ENCODE measurements at places on chromosomes 2 and 18.

DNA sequence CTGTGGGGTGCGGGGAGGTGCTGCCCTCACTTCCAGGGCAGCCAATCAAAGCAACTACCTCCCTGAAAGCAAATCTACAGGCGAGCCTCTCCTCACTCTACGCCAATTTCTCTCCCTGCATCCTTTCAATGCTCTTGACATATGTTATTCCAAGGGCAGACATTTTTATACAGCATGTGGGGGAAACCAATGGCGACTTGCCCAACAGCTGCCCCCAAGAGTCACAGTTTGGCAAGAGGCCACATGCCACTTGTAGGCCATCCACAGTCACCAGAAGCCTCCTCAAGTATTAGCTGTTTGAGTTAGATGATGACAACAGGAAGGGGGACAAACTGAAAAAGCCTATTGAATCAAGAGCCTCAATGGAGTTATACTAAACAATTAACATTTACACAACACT, 114.6 kb downstream of the MYO5B start:
- DNase-seq = no peak

DNA sequence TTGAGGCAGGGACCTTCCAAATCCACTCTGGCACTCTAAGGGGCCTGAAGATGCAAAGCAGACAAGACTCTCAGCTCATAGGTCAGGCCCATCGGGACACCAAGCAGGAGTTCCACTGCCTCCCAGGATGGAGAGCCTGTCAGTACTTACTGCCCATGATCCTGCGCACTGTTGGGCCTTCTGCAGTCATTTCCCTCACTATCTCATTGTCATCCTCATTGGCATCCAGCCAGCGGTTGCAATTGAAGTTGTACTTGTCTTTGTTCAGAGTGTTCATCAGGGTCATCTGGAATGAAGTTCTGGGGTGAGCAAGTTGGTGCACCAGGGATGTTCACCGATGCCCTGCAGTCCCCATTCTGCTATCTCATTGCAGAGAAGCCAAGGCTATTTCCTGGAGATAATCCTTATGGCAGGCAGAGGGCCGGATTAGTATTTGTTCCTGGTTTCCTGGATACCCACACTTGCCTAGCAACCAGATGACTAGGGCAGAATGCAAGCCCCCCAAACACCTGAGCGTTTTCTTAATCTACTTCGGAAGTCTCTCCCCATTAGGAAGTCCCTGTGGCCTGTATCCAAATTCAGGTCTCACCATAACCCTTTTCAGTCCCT, 65.1 kb downstream of the LOXHD1 start:
- DNase-seq = no peak

DNA sequence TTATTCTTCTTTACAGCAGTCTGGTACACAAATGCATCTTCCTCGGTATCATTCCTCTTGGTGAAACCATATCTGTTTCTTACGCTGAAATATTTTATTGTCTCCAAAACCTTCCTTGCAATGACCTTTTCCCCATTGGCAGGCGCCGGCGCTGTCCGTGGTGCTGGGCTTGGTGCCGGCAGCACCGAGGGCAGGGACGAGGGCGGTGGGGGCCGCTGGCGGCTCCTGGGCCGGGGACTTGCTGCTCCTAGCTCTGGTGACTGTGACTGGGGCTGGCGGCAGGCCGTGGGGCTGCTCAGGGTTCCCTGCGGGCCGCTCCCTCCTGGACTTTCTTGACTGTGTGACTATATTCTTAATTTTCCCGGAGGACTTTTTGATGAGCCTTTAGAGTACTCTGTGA, 72.5 kb downstream of the GPR39 start:
- no peak for DNase-seq

DNA sequence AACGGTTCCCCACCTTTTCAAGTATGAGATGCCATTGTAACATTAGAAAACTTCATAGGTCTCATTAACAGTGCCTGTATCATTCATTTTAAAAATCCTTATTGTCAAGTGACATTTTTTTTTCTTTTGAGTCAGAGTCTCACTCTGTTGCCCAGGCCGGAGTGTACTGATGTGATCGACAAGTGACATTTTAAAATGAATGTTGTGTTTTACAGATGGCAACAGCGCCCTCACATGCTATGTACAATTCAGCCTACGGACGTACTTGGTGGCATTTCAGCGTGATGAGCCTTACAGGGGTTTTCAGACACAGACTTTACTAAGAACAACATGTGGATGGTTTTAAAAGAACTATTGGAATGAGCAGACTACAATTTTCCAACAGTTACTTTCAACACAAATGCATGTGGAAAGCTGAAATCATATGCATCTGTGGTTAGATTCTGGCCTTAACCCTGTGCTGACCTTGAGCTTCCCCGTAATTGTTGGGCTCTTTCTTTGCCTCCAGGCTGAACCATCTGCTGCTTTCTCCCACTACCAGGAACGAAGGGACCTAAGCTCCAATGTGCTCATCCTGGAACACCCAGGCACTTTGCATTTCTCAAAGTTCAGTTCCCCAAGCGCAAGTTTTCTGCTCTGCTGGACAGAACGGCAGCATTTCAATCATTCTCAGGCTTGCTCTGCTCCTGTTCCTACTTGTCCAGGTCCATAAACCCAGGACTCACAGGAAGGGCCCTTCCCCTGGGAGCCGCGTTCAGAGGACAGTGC, 119.9 kb upstream of the NDUFV2 start:
- no peak for DNase-seq

- DNase-seq = no peak
These were observed 41.5 kb downstream of the SRSF7 start for GRCh38 chr2:38709567-38710194.

DNA sequence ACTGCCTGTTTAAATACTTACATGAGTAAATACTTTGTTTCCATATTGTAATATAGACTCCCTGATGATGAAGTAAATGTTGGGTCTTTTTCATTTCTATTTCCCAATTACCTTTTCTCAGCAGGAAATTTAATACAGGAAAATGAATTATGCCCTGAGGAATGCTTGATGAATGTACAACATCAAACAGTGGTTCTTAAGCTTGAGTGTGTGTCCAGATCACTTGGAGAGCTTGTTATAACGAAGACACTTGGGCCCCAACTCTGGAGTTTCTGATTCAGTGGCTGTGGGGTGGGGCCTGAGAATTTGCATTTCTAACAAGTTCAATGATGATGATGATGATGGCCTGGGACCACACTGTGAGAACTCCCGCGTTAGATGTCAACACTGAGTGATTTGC, 7.1 kb upstream of the ME2 start:
- DNase-seq = no peak

GRCh38 chr2:21812766-21813165, 689.0 kb downstream of the TDRD15 start:
- DNase-seq = no peak

DNA sequence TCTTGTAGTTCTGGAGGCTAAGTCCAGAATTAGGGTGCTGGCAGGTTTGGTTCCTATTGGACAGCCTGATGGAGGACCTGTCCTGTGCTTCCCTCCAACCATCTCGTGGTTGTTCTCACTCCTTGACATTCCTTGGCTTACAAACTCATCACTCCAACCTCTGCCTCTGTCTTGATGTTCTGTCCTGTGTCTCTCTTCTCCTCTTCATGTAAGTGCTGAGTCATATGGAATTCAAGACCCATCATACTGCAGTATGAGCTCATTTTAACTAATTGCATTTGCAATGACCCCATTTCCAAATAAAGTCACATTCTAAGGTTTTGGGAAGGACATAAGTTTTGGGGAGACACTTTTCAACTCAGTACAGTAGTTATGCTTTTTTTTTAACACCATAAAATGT, 374.7 kb downstream of the TRIB2 start:
- DNase-seq = no peak

DNA sequence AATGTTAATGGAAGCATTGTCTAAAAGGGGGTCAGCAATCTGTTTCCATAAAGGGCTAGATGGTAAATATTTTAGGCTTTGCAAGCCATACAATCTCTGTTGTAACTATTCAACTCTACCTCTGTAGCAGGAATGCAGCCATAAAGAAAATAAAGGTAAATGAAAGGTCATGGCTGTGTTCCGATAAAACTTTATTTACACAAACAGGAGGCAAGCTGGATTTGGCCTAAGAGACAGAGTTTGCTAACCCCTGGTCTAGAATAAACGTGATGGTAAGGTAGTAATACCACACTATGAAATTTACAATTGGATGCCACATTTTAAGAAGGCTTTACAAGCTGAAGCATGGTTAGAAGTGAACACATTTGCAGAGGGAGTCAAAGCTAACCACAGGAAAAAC, 91.4 kb downstream of the EXOC6B start:
- no peak for DNase-seq

DNA sequence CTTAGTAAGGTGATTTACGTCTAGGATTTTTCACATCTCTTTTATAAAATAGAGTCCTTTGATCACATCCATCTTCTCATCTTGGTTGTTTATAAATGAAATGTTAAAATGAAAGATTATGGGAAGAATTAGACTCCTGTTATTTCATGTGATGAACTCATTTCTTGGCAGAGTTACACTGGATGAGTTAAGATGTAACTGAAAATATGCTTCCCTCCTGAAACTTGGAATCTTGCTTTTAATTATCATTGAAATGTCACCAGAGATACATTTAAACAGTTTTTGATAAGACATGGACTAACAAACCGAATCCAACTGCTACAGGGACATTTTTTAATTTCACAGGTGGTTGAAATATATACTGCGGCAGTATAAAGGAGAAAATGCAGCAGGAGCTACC, 274.0 kb downstream of the DLGAP1 start:
- DNase-seq = no peak

DNA sequence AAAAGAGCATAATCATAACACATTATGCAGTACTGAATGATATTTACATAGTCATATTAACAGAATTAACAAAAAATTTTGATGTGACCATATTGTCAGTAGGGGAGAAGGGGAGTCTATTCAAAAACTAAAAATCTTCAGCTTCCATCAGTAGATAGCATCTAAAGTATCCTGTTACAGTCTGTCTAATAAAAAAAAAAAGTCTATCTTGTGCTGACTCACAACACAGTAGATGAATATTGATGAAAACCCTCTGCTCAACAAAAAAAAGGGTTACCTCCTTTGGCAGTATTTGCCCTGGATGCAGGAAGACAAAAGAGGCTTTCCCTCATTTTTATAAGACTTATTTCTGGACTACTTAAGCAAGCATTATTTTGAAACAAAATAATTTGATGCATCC, 27.3 kb downstream of the GRB14 start:
- no peak for DNase-seq

DNA sequence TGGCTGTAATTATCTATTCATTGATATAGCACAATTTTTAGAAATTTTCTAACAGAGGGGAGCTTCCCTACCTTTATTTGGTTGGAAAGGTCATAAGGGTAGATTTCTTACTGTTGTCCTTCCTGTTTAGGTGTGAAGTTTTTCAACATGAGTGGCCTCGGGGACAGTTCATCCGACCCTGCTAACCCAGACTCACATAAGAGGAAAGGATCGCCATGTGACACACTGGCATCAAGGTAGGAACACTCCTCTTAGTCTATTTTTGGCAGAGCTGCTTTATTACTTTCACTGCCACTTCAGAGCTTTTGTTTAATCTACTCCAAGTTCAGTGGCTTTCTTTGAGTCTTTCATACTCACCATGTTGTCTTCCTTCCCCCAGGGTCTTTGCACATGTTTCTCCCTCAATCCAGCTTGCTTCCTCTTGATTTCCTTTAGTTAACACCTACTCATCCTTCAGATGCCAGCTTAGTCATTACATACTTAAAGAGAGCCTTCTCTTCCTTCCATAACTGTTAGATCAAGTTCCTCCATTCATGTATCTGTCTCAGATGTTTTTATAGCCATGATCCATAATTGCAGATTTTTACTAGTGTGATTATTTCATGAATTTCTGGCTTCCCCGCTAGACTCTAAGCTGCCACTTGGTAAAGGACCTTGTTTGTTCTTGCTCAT, 134.5 kb downstream of the PTRHD1 start:
- DNase-seq = no peak

- no peak for DNase-seq
These were observed 61.3 kb downstream of the PMAIP1 start for GRCh38 chr18:59961070-59961469.

DNA sequence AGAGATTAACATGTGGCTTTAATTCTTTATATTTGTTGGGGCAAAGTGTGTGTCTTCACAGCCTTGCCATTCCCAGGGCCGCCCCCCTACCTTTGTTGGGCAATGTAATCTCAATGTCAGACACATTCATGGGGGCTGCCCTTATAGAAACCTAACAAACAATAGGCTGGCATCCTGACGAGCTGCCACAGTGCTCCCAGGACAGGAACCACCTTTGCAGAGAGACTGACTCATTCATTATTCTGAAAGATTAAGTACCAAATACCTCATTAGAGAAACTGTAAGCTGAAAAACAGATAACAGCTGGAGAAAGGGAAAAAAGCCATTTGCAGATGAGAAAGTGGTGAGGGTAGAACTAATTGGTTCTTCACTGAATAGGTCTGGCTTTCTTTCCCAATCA, 1587.5 kb upstream of the PIK3C3 start:
- DNase-seq = no peak

- DNase-seq = no peak
These were observed 145.6 kb downstream of the TTC27 start for GRCh38 chr2:32773448-32773808.

GRCh38 chr2:97788986-97789644, 75.7 kb downstream of the ZAP70 start:
- DNase-seq = no peak

DNA sequence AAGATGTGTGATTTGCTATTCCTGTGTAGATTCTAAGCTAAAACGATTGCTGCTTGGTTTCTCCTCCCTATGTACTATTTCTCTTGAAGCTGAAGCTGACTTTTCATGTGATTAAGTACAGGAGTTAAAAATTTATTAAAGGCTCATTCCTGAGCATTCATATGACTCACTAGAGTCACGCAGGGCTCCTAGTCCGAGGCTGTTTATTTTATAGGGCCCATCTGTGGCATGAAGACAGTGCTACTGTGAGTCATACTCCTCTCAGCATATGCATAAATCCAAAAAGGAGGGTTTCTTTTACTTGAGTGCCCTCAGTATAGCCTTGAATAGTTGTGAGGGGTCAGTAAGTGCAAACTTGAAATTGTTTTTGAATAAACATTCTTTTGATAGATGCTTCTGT, 378.8 kb downstream of the PTPRM start:
- no peak for DNase-seq

DNA sequence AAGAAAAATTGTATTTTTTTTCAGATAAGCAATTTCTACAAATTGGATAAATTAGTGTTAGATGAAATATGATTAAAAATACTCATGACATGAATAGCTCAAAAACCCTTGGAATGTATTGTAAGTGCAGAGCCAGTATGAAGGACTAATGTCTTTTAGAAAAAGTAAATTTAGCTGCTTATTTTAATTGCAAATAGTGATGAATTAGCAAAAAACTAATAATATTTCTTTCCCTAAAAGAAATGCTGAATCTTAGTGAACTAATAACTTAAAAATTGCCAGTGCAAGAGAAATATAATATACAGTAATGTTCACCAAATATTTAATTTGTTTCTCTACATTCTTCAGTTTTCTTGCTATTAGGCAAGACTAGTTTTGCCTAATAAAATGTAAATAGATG, 72.4 kb downstream of the RND3 start:
- no peak for DNase-seq

GRCh38 chr2:67858886-67859285, 203.9 kb downstream of the C1D start:
- no peak for DNase-seq
